Stimulated activated CD4-positive, alpha-beta T cell treated with anti-CD3 and anti-CD28 coated beads, TNF-alpha, amount 100 ng/mL, for 1 hour (primary cell): ENCODE measurements at places on chromosomes 16 and 17.

- peak; percentile 76 for DNase-seq
Observed at GRCh38 chr17:8153957-8154607, 1.9 kb upstream of the PER1 start.

DNA sequence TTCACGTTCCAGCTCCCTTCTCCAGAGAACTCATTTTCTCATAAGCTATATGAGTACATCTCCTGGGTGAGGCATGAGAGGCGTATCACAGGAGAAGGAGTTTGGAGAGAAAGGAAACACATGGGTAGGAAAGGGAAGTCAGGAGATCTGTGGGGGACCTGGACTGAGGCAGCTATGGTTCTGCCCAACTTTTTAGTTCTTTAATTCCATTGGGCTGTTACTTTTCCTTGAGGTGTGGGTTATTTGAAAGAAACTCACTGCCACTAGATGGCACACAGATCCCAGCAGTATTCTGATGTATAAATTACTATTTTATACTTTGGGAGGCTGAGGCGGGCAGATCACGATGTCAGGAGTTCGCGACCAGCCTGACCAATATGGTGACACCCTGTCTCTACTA, 63.6 kb downstream of the NUP93 start:
- DNase-seq: no peak

GRCh38 chr17:16652847-16653366, 743 bp downstream of the ZNF624 start:
- DNase-seq: no peak

DNA sequence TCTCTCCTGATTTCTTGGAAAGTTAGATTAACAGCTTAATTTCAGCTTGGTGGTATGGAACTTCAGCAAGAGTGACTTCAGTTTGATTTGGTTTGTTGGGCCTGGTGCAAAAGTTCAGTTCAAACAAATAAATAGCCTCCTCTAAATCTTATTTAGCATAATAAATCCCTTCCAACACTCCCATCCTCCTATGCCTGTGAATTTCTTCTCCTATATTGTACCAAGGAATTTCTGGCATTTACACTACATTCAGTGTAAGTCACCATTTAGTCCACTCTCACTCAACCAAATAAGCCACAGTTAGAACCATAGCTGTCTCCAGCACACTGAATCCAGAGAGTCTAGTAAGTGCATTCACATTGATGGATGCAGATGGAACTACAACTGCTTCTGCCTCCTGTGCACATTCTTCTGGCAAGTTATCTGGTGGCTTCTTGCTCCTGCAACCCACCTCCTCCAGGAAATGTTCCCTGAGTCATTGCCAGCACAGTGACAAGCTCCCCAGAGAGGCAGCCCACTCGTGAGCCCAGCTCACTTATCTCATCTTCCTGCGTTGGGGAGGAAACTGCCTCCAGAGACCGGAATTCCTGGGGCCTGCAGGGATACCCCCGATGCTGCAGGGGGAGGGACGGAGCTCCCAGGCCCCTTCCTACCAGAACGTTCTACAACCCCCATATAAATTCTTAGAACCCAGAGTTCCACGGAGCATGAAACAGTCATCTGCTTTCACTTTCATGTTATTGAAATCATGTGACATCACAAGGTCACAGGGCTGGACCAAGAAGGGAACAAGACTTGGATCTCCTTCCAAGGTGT, 318.3 kb downstream of the PHKB start:
- no peak for DNase-seq

GRCh38 chr17:43517615-43518386, 28.3 kb downstream of the ETV4 start:
- DNase-seq: no peak

DNA sequence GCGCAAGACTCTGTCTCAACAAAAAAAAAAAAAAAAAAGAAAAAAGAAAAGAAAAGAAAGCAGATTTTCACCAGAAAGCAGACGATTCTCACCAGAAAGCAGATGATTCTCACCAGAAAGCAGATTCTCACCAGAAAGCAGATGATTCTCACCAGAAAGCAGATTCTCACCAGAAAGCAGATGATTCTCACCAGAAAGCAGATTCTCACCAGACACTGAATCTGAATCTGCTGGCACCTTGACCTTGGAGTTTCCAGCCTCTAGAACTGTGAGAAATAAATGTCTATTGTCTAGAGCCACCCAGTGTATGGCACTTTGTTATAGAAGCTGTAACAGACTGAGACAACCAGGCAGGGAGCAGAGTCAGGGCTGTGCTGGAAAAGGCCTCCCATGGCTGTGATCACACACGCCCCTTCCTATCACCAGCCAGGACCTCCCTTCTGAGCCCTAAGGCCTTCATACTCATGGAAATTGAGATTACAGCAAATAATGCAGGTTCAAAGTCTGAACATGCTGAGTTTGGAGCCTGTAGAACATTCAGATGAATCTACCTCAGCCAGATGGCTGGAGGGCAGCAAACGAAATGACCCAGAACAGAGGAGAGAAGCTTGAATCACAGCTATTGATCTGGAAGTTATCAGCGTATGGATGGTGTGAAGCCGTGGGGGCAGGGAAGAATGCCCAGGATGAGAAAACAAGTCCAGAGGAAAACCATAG, 309.3 kb downstream of the SLC39A11 start:
- no peak for DNase-seq

- no peak for DNase-seq
Observed at GRCh38 chr17:64773386-64773835, 111.3 kb upstream of the SMURF2 start.

DNA sequence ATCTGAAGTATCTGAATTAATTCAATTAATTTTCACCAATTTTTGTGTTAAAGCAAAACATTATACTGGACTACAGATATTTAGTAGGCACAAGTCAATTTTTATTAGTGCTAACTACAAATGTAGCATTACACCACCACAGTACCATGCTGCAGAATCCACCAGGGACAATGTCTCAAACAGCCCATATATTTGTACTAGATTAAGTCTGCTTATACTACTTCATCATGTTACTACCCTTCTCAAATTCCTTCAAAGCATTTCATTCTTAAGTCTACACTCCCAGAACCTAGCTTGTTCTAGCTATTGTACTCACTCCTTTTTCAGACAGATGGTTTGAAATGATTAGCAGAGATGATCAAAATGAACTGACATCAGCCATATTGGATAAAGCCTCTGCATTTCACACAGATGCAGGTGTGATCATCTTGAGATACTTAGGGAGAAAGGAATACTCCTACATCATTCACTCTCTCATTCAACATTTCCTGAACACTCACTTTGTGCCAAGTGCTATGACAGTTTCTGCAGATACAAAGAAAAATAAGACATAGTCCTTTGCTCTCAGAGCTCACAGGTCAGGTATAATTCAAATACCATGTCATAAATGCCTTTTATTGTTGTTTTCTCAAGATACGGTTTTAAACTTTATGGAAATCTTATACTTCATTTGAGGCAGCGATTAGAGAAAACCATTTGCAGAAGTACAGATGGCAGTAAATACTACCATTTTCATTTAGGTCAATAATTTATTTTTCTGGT, 47.7 kb downstream of the SMURF2 start:
- DNase-seq: no peak

DNA sequence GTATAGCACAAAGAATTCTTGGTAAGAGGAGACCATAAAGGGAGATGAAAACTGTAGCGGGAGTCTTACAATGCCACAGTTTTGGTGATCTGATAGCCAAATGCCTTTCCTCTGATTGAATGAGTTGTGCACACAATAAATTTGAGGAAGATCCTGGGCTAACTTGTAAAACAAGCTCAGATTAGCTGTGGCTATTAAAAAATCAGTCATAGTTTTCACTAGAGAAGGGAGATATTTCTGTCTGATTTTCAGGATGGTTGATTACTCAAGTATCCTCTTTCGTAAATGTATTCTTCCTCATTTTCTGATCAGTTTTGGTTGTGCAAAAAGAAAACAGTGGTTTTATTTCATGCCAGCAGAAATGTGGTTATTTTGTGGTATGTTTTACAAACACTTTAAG, 9.1 kb upstream of the METTL9 start:
- DNase-seq: no peak

GRCh38 chr17:17351356-17351891, 48.3 kb downstream of the NT5M start:
- no peak for DNase-seq

- DNase-seq: no peak
Observed at GRCh38 chr17:79131701-79132100, 57.1 kb downstream of the ENGASE start.

DNA sequence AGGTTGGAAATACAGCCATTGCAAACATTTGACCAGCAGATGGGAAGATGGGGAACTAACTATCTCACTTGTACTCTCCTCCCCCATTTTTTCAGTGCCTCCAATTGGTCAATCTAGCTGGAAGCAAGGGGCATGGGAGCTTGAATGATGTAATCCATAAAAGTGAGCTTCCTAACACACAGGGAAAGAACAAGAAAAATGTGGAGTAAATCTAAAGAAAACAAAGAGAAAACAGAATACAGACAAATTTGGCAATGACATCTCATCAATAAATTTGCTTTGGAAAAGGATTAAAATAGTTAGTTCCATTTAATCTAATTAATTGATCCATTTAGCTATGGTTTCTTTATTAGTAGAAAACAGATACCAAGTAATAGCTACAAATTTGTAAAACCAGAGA, 592.6 kb upstream of the SOX9 start:
- DNase-seq: no peak

GRCh38 chr16:67040166-67040565, 11.2 kb downstream of the CBFB start:
- no peak for DNase-seq

DNA sequence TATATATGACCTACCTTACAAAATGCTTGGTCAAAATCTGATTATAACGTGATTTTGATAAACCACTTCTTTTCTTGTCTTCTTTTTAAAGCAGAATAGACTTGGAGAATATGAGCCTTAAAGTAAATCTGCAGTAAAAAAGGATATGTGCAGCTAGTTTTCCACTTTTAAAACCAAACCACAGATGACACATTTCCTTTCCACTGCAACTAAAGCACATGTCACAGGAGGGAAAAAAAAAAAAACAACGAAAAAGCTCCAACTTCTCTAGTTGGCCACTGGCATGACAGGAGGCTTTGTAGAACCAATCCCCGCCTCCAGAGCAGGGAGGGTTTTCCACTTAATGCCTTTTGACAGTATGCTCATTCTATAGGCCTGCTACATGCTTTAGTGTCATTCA, at the start of gene EVI2A:
EVI2A (minus strand) TSS at position 142 of the 400 bp plus-strand sequence. CDS start 2,609 bp downstream, outside the sequence.
- DNase-seq: peak; percentile 38

GRCh38 chr17:40576113-40576740, 11.0 kb upstream of the CCR7 start:
- no peak for DNase-seq

GRCh38 chr17:18070861-18071340, 16.8 kb upstream of the DRG2 start:
- DNase-seq: no peak

- no peak for DNase-seq
Observed at GRCh38 chr17:31401456-31402254, 10.2 kb downstream of the RAB11FIP4 start.

GRCh38 chr17:77193653-77194052, 52.9 kb downstream of the SEC14L1 start:
- DNase-seq: no peak

GRCh38 chr16:87844809-87845208, 24.5 kb downstream of the SLC7A5 start:
- DNase-seq: no peak

DNA sequence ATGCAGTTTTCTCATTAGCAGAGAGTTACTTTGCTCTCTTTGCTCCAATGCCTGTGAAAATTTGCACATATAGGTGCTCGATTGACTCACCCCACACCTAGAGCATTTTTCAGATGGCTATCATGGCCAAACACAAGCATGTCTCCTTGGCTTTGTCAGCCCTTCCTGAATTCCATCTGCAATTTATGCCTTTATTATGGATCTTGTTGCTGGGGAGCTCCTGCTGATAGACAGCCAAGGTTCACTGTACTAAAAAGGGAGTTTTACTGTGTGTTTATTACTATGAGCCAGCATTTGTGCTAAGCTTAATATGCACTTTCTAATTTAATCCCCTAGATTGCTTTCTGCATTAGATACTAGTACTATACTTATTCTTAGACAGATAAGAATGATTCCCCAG, 93.3 kb downstream of the TOX3 start:
- DNase-seq: no peak

DNA sequence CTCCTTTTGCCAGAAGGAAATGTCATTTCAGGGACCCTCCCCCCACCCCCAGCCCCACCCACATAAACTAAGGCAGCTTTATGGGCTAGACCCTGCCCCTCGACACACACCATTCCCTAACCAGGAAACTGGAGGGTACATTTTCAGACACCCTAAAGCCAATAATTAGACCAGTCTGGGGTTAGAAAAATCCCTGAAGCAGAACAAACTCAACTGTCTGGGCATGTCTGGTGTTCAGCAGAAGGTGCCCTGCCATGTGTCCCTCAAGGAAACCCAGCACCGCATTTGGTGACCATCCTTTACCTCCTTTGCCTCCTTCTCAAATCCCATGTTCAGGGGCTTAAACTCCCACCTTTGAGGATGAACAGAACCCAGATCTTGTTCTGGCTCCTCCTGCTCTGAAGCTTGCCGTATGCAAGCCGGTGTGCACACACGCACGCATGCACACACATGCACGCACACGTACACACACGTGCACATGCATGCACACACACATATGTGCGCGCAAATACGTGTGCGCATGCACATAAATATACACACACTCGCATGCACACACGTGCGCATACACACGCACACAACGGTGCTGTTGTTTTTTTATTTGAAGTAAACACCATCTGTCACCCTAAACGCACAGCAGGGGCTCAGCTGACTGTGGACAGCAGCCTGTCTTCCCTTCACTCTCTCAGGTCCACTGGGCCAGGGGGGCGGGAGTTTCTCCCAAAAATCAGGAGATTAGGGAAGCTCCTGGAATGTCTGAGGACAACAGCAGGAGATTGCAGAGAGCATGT, 156.8 kb upstream of the TNRC6C start:
- DNase-seq: no peak

- DNase-seq: no peak
Observed at GRCh38 chr17:48997103-48997826, at the start of gene IGF2BP1. Gene IGF2BP1 (plus strand): TSS chr17:48997385. CDS start chr17:48997746, 361 bp downstream.

DNA sequence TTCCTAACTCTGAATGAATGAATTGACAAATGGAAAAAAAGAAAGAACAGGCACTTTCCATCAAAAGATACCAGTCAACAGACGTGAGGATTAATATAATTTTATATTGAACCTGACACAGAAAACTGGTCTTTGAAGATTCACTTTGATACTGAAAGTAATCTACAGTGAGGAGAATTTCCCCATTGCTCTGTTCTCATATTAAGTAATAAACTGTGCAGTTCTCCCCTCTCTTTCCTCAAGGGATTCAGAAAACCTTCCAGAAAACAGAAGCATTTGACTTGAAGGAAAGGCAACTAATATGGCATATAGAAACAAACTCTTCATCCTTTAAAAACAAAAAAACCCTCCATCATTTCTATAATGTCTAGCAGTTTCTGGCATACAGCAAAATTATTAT, 2.2 kb downstream of the TEX2 start:
- no peak for DNase-seq

- no peak for DNase-seq
Observed at GRCh38 chr17:27782791-27783206, 17.5 kb downstream of the NOS2 start.

- DNase-seq: no peak
Observed at GRCh38 chr16:88972349-88972748, 4.7 kb downstream of the CBFA2T3 start.
